ENCODE measurements at places on chromosomes 16 and 17.
A peak's percentile ranks its signal among the peaks of the same experiment; 100 is the strongest.

- DNase-seq = peak; percentile 66
Observed at GRCh38 chr17:7627250-7628121, at the start of gene SAT2. Gene SAT2 (minus strand): TSS chr17:7627821. CDS start chr17:7627635, 186 bp downstream.

DNA sequence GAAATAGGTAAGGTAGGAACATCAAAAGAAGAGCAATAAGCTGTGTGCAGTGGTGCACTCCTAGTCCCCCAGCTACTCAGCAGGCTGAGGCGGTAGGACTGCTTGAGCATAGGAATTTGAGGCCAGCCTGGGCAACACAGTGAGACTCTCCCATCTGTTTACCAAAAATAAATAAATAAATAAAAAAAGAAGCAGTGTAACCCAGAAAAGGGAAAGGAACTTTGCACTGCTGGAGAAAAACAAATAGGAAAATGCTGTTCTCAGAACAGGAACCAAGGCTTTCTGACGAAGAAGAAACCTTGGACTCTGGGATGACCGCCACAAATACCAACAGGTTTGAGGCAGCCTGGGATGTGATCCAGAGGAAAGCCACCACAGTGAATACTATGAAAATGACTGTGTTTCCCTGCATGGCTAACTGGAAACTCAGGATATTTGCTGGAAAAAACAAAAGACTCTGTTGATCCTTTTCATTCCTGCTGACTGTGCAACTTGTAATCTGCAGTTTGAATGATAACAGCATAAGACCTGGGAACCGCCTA lies 41.2 kb downstream of the TTC19 start:
- DNase-seq = no peak

GRCh38 chr16:88835383-88835782 lies 21.4 kb downstream of the GALNS start:
- DNase-seq = no peak

DNA sequence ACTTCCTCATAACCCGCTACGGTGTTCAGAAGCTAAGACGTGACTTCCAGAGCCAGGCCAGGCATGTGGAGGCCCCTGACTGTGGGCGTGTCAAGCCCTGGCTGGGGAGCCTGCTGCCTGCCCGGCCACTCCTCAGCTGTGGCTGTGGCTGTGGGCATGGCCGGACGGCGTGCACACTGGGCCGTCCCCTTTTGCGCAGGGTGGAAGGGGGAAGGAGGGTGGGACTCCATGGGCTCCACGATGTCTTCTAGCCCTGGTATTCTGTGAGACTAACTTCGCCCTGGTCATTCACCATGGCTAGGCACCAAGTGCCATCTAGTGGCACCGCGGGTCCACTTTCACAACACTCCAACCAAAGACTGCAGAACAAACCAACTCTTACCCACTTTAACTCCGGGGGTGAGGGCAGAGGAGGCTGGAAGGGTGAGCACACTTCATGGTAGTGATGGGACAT lies 67.9 kb downstream of the N4BP1 start:
- no peak for DNase-seq

DNA sequence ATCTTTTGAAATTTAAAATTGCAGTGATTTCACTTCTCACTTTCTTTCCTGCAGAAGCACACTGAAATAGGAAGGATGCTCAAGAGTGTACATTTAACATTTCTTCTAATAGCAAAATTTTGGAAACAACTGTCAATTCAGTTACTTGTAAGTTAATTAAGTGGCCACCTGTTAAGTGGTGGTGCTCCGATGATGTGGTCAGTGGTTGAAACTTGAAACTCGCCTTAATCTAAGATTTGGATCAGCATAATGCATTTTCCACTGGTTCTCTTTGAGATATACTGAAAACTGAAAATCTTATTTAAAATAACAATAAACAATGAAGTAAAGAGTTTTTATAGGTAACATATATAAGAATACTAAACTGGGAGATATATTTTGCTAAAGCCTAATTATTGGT lies 7.0 kb upstream of the MYH8 start:
- no peak for DNase-seq

DNA sequence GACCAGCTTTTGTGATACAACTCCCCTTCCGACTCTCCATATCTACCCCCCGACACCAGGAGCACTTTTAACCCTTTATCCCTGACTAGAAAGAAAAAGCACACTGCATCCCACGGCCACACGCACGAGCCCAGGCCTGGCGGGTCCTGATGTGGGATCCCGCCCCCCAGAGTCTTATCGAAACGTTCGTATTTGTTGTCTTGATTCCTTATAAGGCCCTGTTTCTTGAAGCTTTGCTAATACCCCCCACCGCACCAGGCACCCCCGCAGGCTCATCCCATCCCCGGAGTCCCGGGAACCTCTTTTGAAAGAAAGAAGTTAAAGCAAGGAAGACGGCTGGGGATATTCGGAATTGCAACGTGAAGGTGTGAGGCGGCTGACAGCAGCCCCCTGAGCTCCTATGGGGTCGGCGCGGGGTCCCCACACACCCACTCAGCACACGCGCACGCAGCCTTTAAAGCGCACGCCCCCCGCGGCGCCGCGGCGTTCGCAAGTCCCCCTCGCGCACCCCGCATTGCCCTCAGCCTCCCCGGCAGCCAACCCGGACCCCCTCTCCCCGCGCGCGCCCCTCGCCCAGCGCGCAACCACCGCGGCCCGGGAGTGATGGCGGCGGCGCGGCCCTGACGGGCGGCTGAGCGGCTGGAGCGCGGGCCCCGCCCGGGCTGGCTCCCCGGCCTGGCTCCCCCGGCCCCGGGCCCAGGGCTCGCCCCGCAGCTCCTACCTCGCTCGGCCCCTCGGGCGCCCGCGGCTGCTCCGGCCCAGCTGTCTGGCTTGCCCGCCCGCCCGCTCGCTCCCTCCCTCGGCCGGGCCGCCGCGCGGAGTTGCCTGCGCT lies 448 bp downstream of the STAT5B start:
- DNase-seq = no peak

- no peak for DNase-seq
Observed at GRCh38 chr17:78557598-78558039, 19.6 kb downstream of the DNAH17 start.

GRCh38 chr16:67428146-67428731 lies 2.7 kb upstream of the HSD11B2 start:
- DNase-seq = peak; percentile 49

GRCh38 chr17:49191409-49191916 lies 18.9 kb downstream of the GNGT2 start:
- DNase-seq = no peak

DNA sequence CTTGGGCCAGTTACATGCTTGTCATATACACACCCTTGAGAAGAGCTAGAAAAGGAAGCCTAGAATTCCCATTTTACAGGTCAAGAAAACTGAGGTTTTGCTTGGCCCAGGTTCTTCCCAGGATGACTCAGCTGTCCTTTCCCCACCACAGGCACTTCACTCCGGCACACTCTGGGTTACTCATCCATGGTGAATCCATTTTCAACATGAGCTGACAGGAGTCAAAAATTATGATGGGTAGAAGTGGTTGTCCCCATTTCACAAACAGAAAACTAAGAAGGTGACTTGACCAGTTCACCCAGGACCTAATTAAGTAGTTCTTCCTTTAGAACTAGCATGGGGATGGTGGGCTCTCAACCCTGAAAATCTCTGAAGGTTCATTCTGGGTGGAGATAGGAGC lies 67.2 kb downstream of the USP22 start:
- no peak for DNase-seq

GRCh38 chr16:70573451-70574121 lies 50.0 kb downstream of the SF3B3 start:
- DNase-seq = no peak

GRCh38 chr16:78583441-78583840 lies 484.0 kb downstream of the WWOX start:
- DNase-seq = no peak

DNA sequence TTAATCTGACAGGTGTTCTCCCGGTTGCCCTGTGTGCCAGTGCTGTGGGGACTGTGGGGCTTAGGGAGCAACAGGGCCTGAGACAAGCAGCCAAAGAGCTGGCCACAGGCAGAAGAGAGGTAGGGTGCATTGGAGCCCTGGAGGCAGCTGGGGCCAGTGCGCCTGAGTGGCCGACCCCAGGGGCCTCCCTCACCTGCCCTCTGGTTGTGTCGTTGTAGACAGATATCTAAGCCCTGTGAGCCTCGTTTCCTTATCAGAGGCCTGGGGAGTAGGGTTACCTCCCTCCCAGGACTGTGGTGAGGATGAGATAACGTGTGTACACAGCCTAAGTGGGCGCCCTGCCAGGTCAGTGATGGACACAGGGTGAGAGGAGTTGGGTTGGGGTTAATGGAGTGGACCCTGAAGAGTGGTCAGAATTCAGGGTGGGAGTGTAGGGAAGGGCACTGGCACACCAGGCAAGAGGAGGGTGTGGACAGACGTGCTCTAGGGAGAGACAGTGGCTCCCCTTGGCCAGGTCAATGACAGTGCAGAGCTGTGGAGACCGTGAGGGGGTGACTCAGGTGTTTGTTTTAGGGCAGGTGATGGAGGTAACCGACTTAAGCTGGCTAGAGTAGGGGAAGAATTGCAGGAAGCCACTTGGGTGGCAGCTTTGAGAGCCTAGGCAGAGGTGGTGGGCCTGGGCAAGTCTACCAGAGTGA lies 3.4 kb downstream of the NARF start:
- DNase-seq = no peak

GRCh38 chr17:65218261-65218660 lies 81.1 kb downstream of the RGS9 start:
- no peak for DNase-seq

DNA sequence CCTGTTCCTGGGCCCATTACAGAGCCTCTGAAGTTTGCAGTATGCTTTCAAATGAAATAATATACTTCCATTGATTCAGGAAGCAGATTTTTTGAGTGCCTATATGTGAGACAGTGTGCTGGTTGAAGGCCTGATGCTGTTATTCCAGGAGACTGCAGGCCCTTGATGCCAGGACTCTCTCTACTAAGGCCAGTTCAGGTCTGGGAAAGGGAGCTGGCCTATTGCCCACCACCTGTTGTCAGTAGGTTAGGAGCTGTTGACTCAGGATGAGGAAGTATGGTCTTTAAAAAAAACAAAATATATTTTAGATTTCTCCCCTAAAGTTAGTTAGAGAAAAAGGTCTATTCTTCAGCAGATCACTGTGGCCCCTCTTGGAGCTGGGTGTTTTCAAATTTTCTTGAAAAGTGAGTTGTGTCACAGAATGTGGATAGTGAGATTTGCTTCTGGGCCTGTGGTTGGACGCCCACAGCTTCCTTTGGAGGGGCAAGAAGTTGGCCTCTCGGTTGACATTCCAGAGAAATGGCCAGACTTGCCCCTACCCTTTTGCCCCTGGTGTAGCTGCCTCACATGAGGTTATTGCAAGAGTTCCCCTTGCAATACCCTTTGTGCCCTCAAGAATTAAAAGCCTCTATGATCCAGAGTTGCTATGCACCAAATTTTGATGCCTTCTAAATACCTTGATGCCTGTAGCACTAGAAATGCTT lies 7.9 kb downstream of the ESRP2 start:
- no peak for DNase-seq

DNA sequence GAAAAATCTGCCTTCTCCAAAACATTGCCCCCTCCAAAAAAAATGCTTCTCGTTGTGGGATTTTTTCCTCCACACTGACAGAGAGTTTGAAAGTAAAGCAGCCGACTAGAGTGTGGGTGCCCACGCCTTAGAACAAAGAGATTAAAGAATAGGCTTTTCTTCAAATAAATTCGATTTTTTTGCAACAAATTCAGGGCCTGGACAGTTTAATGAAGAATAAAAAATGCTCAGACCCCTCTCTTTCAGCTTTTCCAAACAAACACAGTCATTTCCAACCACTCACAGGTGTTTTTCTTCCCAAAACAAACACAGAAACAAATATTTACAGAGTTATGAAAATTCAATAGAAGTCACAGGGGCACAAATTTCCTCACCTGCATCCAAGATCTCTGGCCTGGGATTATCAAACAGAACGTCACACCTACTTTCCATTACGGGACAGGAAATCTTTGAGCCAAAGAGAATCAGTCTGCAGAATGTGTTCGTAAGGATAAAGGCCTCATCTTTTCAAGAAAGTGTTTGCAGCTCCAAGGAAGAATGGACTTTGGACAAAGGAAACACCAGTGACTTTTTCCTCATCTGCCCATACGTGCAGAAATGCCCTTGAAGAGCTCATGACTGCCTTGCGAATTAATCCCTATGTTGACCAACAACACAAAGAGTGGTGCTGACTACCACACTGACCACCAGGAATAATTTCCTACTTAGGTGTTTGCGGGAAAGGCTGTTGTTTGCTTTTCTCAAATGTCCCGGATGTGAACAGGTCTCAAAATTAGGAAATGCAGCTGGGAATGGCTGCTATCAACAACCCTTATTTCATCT lies 31.3 kb upstream of the TOX3 start:
- DNase-seq = no peak

DNA sequence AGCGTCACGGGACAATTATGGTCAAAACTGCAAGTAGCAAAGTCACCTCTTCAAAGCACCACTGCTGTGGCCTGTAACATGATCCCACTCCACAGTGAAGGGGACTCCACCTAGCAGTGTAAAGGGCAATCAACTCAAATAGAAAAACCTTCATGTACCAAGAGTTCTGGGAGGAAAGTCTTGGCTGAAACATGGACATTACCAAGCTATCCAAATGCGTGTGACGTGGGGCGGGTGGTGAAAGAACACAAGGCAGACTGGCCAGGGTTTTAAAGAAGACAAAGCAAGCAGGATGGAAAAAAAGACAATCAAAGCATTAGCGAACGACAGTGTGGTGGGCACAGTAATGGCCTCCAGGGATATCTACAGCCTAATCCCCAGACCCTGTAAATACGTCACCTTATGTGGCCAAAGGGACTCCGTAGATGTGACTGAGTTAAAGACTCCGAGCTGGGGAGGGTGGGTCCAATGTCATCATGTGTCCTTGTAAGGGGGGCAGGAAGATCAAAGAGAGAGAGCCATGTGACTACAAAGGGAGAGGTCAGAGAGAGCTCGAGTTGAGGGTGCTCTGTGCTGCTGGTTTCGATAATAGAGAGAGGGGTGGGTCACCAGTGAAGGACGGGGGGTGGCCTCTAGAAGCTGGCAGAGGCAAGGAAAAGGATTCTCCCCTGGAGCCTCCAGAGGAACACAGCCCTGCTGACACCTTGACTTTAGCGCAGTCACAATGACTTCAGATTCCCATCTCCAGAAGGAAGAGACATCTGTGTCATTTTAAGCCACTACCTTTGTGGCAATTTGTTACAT lies 6.0 kb downstream of the HSDL1 start:
- DNase-seq = peak; percentile 70

GRCh38 chr17:66930933-66931332 lies 33.6 kb upstream of the CACNG4 start:
- no peak for DNase-seq

- DNase-seq = no peak
Observed at GRCh38 chr16:71542377-71542776, 16.2 kb downstream of the CHST4 start.

GRCh38 chr17:6714315-6714874 lies 1.2 kb upstream of the SLC13A5 start:
- DNase-seq = no peak
